ENCODE measurements at places on chromosomes 4 and X.

- DNase-seq: no peak
These were observed 21.8 kb downstream of the IL1RAPL1 start for GRCh38 chrX:28609003-28609402.

DNA sequence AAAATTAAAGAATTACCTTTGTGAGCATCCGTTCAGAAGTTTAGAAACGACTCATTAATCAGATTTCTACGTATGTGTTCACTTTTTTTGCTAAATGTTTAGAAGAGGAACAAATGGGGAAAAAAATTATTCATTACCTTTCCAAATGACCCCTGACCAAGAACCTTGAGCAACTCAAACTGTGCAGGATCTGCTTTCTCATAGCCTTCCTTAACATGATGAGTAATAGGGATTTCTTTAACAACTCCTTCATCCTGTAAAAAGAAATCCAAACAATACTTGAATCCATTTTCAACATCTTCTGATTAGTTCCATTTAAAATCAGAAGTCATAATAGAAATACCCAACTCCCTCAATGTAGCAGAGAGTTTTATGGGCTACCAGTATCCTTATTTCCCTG, 32.1 kb downstream of the RPS6KA6 start:
- DNase-seq: no peak

GRCh38 chr4:149108626-149109025, 666.4 kb upstream of the NR3C2 start:
- no peak for DNase-seq

- no peak for DNase-seq
These were observed 337.0 kb downstream of the PDGFC start for GRCh38 chr4:156634612-156635011.

GRCh38 chrX:37776283-37776986, 3.4 kb upstream of the CYBB start:
- DNase-seq: no peak

GRCh38 chrX:41153957-41154356, 68.7 kb downstream of the USP9X start:
- DNase-seq: no peak

- DNase-seq: no peak
These were observed 53.4 kb upstream of the PITX2 start for GRCh38 chr4:110676241-110676640.

DNA sequence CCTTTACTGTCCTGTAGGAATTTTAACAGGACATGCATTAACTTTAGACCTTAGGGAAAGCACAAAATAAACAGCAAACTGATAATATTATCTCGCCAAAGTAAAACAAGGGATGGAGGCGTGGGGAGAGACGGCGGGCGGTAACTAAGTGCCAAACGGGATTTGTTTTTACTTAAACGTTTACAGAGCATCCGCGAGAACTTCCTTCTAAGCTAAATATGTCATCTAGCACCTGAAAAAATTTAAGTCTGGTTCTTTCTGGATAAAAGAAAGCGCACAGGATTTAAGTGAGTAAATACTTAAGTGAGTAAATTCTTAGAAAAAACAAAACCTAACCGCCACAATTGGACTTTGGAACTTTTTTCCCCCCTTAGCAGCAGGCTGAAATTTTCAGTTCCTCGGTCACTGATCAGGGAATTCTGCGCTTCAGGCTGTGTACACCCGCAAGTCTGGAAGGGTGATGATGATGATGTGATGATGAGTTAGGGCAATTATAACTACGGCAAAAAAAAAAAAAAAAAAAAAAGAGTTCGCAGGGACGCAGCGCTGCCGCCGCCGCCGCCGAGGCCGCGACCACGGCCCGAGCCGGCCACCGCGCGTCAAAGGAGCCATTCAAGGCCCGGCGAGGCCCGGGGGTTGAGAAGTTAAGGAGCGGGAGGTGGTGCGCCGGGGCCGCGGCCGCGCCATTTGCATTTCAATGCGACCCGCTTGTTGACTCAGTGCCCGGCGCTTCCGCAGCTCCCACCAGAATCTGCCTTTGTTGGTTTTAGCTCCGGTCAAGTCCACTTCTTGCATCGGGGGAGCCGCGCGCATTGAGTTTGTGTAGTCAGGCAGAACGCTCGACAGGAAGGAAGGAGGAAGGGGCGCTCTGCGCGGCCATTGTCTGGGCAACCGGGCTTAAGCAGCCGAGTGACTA, 108.8 kb downstream of the SPRY1 start:
- DNase-seq: peak; percentile 62

DNA sequence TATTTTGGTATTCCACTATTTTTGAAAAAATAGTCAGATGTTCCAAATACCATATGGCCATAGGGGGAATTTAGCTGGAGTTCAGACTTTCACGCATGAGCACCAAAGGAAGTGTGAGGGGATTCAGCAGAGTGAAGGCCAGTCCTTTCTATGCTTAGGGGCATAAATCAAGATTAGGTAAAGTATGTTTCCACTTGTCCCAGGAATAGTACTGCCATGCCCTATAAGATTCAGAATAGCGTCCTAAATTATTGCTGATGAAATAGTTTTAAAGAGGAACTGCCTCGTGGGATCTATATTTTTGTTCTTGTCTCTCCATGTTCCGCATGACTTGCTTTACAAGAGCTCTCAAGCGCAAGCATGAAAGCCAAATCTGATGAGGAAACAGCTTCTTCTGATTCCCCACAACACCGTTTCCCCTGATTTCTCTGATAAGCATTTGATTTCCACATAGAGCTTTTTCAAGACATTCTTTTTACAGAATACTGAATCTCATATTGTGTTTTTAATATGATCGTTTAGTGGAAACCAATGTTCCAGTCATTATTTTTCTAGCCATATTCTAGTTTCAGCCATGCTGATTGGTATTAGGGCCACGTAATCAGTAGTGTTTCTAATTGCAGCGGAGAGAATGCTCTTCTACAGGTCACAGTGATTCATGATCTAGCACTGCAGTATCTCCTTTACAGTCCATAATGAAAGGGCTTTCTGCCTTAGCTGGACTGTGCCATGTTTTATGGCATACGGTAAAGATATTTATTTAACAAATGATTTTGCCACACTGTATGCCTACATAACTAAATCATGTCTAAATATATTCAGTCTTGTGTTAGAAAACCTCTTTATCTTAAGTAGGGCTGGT, 492.3 kb downstream of the CENPC start:
- DNase-seq: no peak

DNA sequence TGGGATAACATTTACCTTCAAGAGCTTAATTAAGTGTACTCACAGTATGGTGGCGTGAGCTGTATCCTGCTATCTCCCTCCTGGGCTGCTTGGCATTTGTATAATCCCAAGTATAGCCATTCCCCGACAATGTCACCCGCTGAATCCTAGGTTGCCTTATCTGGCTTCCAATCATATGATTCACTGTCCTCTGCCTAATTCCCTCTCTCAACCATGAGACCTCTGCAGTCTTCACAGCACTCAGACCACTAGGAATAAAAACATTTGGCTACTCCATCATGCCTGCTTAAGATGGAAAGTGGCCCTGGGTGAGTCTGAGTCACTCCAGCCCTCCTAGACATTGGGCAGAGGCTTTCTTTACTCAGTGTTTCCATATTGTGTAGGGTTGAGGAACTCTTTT, 28.9 kb upstream of the WDFY3 start:
- no peak for DNase-seq

GRCh38 chr4:71355045-71355444, 16.2 kb downstream of the SLC4A4 start:
- no peak for DNase-seq

- DNase-seq: no peak
These were observed 254.4 kb upstream of the PGRMC2 start for GRCh38 chr4:128542047-128542446.

DNA sequence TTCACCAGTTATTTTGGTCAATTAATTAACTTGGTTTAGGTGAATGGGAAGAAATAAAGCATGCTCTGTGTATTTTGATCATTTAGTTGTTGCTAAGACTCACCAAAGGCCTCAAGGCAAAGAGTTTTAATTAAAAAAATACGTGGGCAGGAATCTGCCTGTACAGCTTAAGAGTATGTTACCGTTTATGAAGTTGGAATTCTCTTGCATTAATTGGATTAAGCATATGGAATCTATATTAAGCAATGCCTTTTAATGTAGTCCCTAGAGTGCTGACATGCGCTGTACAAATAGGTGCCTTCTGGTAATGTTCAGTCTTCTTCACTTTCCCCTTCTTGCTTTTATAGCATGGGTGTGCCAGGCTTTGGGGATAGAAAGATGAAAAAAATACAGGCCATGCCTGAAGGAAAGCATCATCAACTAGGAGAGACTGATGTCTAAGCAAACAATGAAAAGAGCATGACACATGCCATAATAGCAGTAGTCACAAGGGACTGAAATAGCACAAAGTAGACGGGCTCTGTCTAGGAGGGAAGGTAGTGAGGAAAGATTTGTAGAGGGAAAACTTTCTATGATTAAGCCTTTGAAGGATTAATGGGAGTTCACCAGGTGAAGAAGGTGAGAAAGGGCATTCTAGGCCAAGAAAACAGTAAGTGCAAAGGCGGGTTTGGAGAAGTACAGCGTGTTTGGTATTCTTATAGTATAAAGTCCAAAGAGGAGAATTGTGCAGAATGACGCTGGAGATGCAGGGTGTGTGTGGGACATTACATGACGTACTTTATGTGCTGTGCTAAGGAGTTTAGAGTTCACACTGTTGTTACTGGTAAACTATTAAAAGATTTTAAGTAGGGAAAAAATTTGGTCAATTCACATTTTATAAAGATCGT, 226.1 kb upstream of the ANXA3 start:
- DNase-seq: no peak

DNA sequence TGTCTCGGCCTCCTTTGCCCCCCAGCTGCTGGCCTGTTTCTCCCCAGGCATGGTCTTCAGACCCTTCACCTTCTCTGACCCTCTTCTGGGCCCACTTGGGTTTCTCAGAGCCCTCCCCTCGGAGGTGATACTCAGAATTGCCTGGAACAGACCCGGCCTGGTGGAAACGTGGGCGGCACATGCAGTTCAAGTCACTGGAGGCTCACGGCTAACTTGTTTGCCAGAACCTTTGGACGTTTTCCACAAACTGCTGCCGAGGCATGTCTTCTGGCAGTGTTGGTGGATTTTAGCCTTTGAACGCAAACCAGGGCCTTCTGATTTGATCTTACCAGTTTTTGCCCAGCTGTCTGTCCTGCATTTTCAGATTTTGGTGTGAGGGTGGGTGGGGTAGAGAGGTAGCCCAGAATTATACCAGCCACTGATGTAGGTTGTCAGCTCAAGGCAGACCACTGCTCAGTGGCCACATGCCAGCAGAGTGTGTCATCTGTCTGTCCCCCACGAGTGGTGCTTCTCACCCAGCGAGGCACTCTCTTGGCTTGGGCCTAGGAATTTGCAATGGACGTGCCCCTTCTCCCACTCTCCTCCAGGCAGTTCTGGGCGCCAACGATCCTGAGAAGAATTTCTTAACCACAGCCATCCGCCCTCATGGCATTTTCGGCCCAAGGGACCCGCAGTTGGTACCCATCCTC, 32.5 kb upstream of the ZNF185 start:
- no peak for DNase-seq

DNA sequence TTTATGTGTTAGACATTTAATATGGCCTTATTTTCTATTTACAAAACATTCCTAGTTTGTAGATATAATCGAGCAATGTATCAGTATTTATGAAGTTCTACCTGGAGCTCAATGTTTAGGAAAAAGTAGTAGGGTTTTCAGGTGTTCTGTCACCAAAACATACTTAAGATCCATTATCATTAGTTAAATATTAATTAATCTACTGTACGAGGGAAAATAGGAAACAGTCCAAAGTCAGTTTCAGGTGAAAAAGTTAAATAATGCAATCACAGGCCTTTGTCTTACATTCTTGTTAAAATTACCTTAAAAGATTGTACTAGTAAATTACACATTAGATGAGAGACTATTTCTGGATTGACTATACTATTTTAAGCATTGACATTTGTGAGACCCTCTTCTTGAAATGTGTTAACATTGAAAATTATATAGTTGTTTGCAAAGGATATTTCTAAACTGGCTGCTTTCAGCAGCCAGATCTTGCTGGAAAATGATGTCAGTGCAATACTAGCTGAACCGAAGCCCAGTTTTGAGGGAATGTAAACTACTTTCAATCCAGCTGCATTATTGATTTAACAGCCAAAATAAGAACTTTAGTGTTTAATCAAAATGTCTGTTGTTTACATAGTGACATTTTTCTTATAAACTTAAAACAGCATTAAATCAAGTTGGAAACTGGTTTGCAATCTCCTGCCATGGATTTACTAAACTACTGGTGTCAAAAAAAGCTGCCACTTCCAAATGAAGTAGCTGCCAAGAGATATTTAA, 19.3 kb downstream of the GUCY1B1 start:
- DNase-seq: no peak

- DNase-seq: no peak
These were observed 336.9 kb upstream of the NR3C2 start for GRCh38 chr4:148778980-148779675.

- DNase-seq: no peak
These were observed 28.4 kb downstream of the PIR start for GRCh38 chrX:15464704-15465103.

DNA sequence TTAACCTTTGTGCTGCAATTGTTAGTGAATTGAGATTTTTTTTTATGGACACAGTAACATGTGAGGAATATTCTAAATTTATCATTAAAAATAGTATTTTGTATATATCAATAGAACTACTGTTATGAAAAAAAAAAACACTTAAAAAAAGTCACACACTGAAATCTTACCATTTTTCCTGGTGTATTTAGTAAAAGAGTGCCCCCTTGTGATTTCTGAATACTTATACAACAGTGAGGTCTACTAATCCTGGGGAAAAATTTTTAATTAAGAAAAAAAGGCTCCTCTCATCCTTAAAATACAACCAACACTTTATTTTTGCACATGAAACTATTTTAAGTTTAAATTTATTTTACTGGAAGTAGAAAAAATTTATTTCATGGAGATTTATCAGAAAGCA, 56.4 kb upstream of the SPOCK3 start:
- no peak for DNase-seq

- DNase-seq: no peak
These were observed 84.9 kb downstream of the PRDM5 start for GRCh38 chr4:120837656-120838055.

- DNase-seq: peak; percentile 62
These were observed 282.1 kb downstream of the BCOR start for GRCh38 chrX:39815631-39816030.

GRCh38 chrX:31323658-31324057, 251.8 kb upstream of the FTHL17 start:
- DNase-seq: no peak

DNA sequence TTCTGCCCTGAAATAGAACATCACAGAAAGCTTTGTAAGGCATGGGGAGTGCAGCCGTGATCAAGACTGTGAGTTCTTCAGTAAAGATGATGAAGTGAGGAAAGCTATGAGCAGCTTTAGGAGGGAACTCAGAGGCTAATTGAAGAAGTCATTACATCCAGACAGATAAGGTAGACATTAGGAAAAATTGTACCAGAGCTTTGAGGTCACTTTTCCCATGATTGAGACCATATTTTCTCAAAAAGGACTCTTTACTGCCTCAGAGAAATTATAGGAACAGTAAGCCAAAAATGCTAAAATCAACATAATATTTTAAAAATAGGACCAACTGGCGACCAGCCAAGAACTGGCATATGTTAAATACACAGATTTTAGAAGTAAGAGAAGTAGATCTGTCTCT, 11.2 kb downstream of the CHST7 start:
- DNase-seq: no peak
